Head of caudate nucleus (tissue), 42 donors: ENCODE measurements at places on chromosomes 7 and 10.

DNA sequence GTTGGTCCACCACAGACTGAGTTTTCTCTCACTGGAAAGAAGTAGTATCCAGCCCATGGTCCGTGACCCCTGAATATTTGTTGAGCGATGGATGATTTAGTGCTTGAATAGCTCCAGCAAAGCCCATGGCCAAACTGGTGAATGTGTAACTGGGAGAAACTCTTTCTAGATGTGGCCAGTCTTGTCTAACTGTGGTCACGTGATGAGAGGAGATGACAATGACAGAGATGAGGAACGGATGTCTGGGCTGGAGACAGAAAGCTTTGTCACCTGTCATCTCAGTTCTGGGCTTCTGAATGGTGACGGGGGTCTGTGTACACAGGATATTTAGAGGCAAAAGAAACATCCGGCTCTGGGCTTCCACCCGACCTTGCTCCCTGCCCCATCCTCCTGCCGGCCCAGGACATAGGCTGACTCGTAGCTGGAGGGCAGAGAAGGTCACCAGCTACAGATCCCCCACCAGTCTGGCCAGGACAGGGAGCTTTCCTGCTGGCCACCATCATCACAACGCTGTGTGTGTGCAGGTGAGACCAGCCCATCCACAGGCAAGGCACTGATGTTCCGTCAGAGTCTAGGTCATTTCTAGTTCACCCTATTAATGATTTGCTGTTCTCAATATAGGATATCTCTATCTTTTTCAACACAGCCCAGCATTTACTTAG is 152.5 kb upstream of the TNS3 start:
- no peak for DNase-seq

GRCh38 chr10:111739874-111740139 is 443.8 kb downstream of the GPAM start:
- no peak for DNase-seq

DNA sequence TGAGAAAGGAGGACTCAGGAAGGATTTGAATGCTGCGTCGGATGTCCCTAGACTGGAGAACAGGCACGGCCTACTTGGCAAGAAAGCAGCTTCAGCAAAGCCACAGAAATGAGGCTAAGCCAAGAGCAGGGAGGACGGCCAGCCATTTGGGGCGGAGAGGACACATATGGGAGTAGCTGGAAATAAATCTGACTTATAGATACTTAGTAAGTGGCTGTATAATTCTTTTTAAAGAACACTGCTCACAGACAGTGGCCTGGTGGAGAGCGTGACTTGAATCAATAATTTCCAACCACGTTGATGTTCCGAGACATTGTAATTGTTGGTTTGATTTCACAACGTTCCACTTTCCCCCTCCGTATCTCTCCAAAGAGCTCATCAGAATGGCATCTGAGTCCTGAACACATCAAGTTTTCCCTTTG is 67.7 kb upstream of the JCAD start:
- DNase-seq, result no peak

DNA sequence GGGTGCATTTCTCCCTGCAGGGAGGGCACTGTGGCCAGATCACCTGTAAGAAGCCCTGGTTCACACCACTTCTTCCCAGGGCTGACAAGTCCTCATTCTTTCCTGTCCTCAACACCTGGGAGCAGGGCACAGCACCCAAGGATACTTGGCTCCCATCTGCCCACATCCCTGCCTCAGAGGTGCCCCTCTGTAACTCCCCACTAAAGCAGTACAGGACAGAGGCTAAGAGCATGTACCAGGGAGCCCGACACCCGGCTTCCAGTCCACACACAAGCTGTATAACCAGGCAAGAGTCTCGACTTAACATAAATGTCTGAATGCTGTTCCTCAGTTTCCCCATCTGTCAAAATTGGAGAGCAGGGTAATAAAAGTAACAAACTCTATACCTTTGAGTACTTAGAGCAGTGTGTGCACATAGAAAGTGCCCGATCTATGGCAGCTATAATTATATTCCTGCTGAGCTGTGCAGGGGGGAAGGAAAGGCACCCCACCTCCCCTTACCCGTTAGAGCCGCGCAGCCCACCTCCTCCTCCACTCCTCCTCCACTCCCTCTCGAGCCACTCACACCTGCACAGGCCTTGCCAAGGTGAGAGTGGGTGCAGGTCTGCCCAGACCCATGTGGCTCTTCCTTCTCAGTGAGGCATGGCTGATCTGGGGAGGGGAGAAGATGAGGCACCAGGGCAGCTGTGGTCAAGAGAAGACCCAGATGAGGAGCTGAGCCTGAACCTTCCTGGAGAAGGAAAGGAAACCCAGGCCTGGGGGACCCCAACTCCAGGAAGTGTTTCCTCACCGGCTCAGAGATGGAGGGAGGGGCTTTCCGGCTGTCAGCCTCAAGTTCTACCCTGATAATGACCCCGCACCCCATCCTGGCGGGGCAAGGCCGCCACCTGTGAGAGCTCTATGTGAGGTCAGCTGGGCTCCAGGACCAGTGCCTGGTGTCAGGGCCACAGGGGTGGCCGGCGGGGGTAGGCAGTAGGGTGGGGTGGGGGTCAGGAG is 22.6 kb downstream of the PODXL start:
- no peak for DNase-seq

DNA sequence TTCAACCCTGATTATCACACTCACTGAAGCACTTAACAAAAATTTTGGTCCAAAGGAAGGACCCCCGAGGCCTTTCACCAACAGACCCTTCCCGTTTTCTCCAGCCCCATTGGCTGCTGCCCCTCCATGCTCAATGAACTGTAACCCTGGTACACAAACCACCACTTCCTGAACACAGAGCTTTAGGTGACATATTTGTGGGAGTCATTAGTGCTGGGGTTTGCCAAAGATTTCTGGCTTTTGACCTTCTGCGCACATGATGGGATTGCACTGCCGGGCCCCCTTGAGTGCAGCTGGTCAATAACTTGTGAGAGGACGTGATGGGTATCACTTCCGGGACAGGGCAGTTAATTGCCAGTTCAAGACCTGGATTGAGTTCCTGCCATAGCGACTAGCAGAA is 9.0 kb upstream of the CAMK1D start:
- no peak for DNase-seq

- DNase-seq, result no peak
Measured at GRCh38 chr10:89374713-89375141, 3.1 kb upstream of the IFIT1B start.

GRCh38 chr7:151482883-151483710 is 36.6 kb downstream of the RHEB start:
- DNase-seq, result no peak

DNA sequence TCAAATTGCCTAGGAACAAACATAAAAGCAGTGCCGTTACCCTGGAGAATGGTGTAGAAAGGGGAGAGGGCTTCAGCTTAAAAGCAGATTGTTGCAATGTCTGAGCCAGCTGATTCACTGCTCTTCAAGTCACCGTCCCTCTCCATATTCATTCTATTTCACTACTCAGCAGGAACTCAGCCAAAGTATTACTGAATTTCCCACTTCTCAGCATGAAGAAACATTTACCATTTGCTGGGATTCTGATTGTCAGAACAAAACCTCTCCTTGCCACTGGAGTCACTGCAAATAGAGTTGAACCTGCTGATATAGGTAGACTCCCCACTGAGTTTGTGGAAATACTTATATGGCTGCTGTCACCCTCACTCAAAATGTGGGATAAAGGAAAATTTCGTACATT is 71.7 kb downstream of the PPP1R17 start:
- DNase-seq, result no peak

- no peak for DNase-seq
Measured at GRCh38 chr7:134873253-134873652, 93.8 kb downstream of the CALD1 start.

GRCh38 chr10:95536017-95536416 is 25.2 kb downstream of the SORBS1 start:
- DNase-seq, result no peak

- no peak for DNase-seq
Measured at GRCh38 chr7:106966121-106966520, 78.4 kb upstream of the PRKAR2B start.

GRCh38 chr10:32600317-32600716 is 154.4 kb downstream of the CCDC7 start:
- DNase-seq, result no peak

- peak; percentile 27 for DNase-seq
Measured at GRCh38 chr10:69124563-69125268, 738 bp downstream of the VPS26A start.

- DNase-seq, result no peak
Measured at GRCh38 chr10:14564268-14564744, 210.4 kb downstream of the FAM107B start.

DNA sequence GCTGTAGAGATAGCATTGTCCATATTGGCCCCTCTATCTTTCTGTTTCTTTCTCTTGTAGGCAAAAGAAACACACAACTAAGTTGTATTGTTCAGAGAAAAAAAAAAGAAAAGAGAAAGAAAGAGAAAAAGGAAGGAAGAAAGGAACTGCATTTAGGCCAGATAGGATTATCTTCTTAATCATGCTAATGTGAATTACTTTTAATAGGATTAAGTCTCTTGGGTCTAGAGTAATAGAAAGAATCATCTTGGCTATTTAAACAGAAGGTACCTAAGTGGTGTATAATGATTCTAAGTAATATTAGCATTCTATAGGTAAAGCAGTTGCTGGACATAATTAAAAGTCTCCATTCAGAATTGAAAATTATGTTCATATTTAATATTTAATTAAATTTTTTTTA is 42.2 kb downstream of the GPR85 start:
- DNase-seq, result no peak

DNA sequence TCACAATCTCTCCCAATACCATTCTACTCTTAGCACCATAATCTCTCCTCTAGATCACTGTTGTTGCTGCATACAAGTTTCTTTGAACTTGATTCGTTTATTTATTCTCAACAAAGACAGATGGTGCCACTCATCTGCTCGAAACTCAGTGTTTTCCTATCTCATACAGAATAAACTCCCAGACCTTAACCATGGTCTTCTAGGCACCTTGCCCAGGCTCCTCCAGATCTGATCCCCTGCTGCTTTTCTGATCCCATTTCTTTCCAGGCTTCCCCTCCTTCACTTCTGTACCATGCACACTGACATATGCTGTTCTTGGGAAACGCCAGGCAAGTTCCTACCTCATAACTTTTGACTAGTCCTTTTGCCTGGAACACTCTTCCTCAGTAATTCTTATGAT is 645.7 kb downstream of the DNAJB9 start:
- DNase-seq, result no peak

GRCh38 chr7:143245123-143245522 is 18.1 kb upstream of the GSTK1 start:
- DNase-seq, result no peak

DNA sequence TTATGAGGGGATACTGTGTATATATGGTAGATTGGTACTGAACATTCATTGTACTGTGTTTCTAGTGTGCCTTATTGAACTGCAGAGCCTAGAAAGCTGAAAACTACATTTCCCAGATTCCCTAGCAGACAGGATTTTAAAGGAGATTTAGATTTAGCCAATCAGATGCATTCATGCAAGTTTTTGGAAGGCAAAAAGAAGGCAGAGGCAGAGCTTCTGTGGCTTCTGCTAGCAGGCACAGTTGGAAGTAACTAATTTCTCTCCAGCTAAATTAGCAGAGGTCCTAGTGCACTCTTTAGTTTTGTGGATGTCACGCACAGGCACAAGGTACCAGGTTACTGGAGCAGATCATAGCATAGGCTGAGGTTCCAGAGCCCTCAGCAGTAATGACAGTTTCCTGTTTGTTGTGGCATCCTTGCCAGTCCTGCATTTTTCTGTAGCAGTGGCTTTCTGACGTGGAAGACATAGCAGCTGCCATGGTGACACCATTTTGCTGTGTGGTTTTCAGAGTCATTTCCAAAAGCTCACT is 83.7 kb upstream of the CCDC71L start:
- DNase-seq, result no peak

GRCh38 chr7:88147341-88147740 is 72.5 kb downstream of the SRI start:
- DNase-seq, result no peak

GRCh38 chr7:151784853-151785680 is 91.8 kb downstream of the PRKAG2 start:
- DNase-seq, result no peak

DNA sequence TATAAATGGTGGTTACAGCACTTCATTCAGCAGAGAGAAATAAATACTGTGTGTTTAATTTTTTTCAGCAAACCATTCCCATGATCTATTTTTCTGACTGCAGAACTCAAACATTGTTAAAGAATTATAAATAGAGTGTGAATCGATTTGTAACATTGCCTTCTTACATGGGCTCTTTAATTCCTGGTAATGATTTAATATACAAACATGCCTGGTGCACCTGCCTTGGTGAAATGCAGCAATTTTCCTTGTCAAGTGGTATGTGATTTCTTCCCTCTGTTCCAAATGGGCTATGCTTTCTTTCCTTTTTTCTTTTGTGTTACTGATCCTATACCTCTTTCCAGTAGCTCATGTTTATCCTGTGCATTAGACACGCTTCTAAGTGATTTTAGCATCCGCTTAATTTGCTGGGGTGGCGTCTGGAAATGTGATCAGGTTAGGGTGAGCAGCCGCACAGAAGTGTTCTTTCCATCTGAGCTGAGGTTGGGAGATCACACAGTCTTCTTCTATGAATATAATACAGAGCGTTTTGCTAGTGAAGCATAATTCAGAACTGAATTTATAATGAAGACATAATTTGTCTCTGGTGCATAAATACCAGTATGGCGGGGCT is 94.3 kb upstream of the ITGB1 start:
- no peak for DNase-seq

- DNase-seq, result no peak
Measured at GRCh38 chr10:11328264-11329061, 283.0 kb downstream of the USP6NL start.

GRCh38 chr7:130433301-130433700 is 7.5 kb downstream of the CEP41 start:
- DNase-seq, result no peak

DNA sequence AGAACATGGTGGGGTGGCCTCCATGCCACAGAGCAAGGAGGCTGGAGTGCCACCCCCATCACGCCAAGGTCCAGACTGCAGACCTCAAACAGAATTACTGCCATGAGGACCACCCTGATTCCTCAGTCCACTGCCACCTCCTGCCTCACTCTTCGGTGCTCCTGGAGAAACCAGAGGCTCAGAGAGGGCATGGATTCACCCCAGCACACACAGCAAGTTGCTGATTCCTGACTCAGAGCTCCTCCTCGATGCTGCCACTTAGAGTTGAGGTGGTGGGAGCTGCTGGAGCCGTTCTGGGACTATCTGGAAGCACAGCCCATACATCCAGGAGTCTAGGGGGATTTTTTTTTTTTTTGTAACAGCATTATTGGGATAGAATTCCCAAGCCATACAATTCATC is 22.0 kb upstream of the MYL10 start:
- no peak for DNase-seq

GRCh38 chr10:18044976-18045720 is 93.4 kb downstream of the SLC39A12 start:
- DNase-seq, result no peak

- DNase-seq, result peak; percentile 64
Measured at GRCh38 chr7:28804990-28805389, 153.1 kb downstream of the TRIL start.
